Cortex of kidney (tissue), 1 donor: ENCODE measurements at places on chromosomes 6 and 20.

GRCh38 chr6:151326116-151326825, 65.1 kb downstream of the ZBTB2 start:
- no peak for DNase-seq

- no peak for DNase-seq
Observed at GRCh38 chr6:13445744-13446115, 41.7 kb downstream of the GFOD1 start.

DNA sequence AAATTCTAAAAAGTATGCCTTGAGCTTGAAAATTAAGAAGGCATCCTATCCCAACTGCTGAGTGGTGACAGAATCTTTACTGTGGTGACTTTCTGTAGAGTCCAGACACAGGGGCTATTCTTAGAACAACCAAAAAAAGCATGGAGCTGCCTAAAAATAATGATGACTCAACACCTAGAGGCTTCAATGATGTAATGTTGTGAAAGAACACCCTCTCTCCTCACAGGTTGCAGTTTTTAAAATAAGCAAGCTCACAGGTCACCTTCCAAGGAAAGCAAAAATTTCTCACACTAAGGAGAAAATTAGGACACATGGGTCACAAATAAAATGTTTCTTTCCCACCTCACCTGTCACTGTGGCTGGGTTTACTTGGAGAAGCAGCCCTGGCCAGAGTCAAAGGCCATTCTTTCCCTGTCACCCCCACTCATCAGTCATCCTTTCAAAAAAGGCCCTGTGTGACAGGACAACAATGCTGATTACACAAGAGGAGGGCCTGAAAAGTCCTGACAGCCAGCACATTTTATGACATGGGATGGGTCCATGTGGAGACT, 53.5 kb downstream of the RCAN2 start:
- no peak for DNase-seq

DNA sequence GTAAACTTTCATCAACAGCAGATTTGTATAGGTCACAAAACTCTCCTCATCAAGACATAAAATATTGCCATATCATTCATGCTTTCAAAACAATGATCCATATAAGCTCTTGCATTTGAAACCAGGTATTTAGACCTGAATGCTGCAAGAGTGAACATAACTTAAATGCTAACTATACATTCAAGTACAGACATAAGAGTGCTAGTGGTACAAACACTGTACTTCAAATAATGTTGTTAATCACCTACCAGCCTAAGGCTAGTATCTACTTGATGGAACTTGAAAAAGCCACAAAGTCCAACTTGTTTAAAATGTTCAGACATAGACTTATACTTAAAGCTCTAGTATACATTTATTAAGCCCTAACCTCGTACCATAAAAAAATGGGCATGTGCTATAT, 16.0 kb upstream of the GSTA2 start:
- DNase-seq: no peak

- no peak for DNase-seq
Observed at GRCh38 chr6:28751514-28751913, 172.3 kb downstream of the TRIM27 start.

DNA sequence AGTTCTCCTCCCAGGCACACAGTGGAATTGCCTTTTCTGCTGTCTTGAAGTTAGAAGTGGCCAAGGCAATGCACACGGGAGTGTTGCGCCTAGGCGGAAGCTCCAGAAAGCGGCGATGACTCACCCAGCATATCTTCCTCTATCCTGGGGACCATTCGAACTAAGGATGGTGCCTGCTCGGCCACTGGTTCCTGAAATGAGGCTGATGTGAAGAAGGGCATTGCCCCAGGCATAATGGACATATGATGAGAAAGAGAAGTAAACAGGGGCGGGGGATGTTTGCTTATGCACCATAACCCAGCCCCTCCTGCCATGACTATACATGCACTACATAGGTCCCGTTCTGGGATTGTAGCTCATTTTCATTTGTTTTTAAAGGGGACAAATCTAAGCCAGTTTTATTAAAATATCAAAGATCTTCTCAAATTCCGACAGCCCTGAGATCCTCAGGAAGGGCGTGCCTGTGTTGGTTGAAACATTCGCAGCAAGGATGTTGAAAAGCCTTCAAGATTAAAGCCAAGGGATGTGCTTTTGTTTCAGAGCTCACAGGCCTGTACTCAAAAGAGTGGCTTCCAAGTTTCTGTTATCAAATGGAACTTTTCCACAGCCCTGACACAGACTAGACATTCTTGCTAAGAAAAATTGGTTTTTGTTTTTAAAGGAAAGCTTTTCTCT, 218.5 kb downstream of the LY86 start:
- DNase-seq: no peak

DNA sequence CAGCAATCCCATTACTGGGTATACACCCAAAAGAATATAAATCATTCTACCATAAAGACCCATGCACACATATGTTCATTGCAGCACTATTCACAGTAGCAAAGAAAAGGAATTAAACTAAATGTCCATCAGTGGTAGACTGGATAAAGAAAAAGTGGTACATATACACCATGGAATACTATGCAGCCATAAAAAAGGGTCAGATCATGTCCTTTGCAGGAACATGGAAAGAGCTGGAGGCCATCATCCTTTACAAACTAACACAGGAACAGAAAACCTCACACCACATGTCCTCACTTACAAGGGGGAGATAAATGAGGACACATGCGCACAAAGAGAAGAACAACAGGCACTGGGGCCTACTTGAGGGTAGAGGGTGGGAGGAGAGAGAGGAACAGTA, 60.9 kb downstream of the DCDC2 start:
- no peak for DNase-seq

- no peak for DNase-seq
Observed at GRCh38 chr6:74075323-74075722, 379.3 kb downstream of the CD109 start.

- no peak for DNase-seq
Observed at GRCh38 chr6:107956586-107957307, 1.3 kb downstream of the SEC63 start.

DNA sequence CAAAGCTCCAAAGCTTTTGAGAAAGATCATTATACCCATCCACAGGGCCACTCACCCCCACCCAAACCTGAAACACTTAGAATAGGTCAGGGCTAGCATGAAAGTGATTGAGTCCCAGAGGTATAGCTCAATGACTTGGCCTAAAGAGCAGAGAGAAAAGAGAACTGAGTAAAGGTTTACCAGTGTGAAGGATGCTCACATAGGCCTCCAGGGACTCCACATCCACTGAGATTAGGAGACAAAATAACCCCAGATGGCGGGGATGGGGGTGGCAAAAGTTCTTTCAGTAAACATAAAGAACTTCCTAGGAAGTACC, 12.2 kb downstream of the SAYSD1 start:
- DNase-seq: no peak

GRCh38 chr20:4666001-4666479, 55.7 kb upstream of the PRND start:
- DNase-seq: no peak

DNA sequence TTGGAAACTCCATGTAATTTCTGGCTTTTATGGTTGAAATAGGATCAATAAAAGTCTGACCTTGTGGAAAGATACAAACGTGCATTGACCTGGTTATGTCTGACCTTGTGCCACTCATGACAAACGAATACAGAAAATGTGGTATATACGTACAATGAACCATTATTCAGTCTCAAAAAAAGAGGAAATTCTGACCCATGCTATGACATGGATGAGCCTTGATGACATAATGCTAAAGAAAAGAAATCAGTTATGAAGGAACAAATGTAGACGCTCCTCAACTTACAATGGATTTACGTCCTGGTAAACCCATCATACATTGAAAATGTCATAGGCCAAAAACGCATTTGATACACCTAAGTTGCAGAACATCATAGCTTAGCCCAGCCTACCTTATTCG, 309.7 kb upstream of the SULF2 start:
- no peak for DNase-seq

GRCh38 chr6:147689398-147689797, 180.9 kb downstream of the SAMD5 start:
- DNase-seq: no peak

- no peak for DNase-seq
Observed at GRCh38 chr6:119602215-119603178, 252.9 kb upstream of the MAN1A1 start.

DNA sequence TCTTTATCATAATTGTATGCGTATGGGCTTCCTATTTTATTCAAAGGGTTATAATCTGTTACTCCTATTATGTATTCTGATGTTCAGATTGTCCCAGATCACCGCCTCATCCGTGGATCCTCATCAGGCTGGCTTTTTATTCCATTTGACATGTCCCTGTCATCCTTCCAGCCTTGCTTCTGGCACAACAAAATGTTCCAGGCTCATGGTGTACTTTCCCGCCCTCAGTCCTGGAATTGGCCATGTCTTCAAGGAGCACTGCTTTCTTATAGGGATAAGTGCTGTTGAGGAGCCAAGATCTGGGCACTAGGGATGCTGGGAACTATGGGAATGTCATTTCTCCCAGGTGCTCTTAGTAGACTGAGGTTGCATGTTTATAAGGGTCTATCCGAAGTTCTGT, 207.8 kb downstream of the JARID2 start:
- DNase-seq: no peak

- DNase-seq: no peak
Observed at GRCh38 chr20:23145281-23145700, 59.2 kb upstream of the CD93 start.

- DNase-seq: no peak
Observed at GRCh38 chr6:144176043-144176442, 25.7 kb downstream of the STX11 start.

GRCh38 chr6:165844801-165845364, 181.8 kb upstream of the PDE10A start:
- DNase-seq: no peak

DNA sequence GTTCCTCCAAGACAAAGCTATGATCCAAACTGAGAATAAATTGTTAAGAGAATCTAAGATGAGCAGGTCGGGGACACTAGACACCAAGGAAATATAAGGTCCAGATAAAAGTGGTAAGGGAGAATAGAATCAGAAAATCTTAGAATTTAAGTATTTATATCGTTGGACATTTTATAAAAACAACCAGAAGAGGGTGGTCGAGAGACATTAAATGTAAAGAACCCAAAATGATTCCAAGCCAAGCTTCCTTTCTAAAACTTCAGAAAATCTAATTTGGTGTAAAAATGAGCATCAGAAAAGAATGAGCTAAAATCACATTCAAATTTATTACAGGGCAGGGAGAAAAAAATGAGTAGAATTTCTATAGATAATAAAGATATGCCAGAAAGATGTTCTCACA, 97.8 kb upstream of the OGFRL1 start:
- DNase-seq: no peak

DNA sequence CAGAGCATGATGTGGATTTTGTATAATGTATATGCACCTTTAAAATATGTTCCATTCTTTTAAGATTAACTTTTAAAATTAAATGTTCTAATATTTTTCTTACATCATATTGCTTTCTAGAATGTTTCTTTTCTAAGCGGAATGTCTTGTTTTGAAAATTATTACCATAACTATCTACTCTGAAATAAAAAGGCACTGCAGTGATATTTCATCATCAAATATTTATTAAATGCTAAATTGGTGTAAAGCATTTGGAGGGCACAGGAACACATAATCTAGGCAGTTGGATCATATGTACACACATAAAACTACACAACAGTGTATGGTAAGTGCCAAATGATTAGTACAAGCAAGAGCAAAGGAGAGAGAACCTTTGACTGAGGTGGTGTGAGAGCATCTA, 13.8 kb downstream of the BICRAL start:
- DNase-seq: no peak

DNA sequence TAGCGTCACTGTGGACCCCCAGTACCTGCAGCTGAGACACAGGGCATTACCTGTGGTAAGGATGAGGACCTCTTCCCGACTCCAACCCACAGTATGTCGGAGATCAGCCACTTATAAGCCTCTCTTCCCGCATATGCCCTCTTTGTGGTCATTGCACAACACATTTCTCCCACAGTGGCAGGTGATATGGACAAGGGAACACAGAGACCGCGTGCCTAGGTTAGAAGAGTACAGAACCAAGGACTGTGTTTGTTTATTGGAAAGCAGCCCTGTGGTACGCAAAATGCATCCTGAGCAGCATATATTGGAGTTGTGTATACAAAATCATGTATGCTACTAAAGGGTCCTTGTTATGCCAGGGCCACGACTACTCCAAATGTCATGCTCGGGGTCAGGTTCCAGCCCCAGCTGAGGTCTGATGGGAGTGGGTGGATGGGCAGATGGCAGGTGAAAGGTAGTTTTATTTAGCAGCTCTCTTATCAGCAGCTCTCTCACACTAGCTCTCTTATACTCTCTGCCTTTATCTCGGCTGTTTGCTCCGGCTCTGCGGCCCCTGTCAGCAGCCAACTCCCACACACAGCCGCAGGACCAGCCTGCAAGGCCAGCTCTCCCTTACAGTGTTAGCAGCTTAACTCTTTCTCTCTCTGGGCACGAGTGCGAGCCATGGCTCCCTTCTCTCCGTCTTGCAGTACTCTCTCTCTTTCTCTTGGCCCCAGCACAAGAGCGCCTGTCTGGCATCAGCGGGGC, 569.0 kb downstream of the KIF16B start:
- no peak for DNase-seq

- DNase-seq: no peak
Observed at GRCh38 chr20:64100946-64101688, 6.2 kb downstream of the NPBWR2 start.

GRCh38 chr6:169489563-169490245, 212.1 kb downstream of the WDR27 start:
- DNase-seq: no peak

DNA sequence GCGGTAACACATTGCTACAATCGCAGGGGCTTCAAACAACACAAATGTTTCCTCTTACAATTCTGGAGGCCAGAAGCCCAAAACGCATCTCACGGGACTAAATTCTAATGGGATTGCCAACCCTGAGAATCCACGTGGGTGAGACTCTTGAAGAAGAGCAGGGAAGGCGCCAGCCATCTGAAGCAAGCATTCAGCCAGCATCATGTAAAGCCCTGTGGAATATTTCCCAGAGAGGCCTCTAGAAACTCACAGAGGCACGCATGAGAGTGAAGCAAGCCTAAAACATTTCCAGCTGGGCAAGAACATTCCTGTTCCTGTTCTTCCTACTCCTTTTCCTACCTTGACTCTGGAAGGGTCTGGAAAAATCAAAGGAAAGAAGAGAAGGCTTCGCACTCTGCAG, 19.6 kb upstream of the FNDC1 start:
- no peak for DNase-seq

DNA sequence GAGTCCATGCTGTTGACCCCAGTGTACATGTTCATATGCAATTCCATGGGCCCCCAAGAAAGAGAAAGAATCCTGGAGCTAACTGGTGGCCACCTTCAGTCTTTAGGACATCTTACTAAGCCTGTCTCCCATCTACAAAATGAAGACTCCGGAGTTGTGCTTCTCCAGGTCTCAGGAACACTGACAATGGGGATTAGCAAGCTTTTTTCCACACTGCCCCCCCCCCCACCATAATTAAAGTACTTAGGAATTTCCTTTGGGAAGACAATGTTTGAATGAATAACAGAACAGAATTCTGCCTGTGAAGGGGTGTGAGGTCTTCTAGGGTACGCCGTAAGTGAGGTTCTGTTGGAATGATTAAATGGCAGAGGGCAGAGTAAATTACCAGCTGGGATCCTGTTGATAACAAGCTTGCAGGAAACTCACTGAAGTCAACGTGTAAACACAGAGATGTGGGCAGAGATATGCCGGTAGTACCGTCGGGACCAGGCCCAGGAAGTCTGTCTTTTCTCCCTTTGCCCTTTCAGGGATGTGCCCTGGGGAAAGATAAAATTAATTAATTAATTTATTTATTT, 63.1 kb downstream of the ANKRD6 start:
- no peak for DNase-seq

- DNase-seq: no peak
Observed at GRCh38 chr6:41186031-41186562, 14.9 kb downstream of the TREML2 start.

- DNase-seq: no peak
Observed at GRCh38 chr20:11982289-11982954, 64.7 kb downstream of the BTBD3 start.

- no peak for DNase-seq
Observed at GRCh38 chr6:90940812-90941481, 354.1 kb upstream of the MAP3K7 start.
